ENCODE measurements at places on chromosomes 5 and 9.

GRCh38 chr9:26551971-26552370, 340.6 kb downstream of the CAAP1 start:
- DNase-seq = no peak

DNA sequence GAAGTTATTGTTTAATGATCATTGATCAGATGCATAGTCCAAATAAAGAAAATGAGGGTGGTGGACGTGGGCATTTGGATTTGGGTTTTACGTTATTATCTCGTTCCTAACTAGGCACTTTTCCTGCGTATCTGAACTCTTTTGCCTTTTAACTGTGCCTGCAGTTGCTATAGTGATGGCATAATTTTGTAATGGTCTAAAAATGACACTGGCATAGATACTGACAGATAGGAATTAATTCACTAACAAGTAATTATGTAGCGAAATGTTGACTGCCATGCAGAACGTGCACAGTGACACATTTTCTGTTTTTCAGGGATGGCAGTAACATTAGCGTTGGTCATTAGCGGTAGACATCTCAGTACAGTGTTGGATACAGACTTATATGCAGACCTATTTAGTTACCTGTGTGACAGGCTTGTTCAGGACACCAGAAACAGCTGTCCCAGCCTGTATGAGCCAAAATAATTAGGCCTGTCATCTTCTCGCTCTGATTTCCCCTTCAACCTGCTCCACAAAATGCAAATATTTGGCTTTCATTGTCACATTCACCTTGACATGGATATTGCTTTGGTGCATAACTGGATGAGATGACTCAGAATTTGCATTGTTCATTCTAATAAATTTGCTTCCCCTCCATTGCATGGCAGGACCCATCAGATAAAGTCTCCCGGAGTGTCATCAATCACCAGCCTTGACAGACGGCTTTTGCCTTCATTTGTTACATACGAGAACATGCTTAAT, 413.3 kb upstream of the IRX1 start:
- no peak for DNase-seq

DNA sequence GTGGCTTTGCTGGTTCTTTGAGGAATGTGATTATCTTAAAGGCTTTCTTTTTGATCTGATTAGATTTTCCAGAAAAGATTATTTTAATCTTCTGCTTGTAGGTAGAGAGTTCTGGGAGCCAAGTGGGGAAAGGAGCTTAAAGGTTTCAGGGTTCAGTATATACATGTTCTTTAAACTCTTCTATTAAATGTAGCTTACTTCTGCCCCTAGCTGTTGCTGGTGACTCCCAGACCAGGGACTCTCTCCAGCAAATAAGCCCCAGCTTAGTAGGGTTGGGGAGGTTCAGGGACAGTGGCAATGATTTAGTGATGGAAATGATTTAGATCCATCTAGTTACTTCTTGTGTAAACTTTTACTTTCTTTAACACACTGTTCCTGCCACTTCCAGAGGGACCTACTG, 72.2 kb downstream of the SLC12A2 start:
- no peak for DNase-seq

DNA sequence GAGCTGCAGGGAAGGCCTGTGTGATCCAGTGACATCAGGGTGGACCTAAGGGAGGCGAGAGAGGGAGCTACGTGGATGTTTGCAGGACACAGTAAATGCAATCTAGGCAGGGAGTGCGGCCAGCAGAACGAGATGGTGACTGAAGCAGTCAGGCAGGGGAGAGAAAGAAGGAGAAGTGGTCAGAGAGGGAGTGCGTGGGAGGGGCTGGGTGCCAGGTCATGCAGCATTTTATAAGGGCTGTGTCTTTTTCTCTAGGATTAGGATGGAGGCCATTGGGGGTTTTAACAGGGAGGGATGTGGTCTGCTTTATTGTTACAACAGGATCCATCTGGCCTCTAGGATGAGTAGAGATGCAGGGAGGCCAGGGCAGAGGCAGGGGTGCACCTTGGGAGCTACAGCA, 80.4 kb downstream of the DCP2 start:
- DNase-seq = no peak

DNA sequence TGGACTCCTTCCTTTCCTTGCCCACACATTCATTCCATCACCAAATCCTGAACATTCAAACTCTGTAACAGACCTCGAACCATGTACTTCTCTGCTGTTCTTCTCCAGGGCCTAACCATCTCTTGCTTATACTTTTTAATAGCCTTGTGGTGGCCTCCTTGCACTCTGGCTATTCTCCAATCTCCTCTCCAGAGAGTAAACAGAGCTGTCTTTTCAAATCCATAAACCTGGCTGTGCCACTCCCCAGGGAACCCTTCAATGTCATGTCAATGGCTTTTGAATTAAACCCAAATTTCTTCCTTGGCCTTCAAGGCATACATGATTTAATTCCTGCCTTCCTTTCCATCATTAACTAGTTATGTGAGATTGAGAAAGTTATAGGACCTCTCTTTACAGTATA, 277.6 kb upstream of the EFNA5 start:
- no peak for DNase-seq

Measured in hematopoietic multipotent progenitor cell treated with erythropoietin and hydrocortisone succinate and interleukin-3 and kit ligand, for 17 days (in vitro differentiated cells).